NCI-H2171 treated with DMSO at 0.1 percent for 48 hours (cell line): ENCODE measurements at places on chromosomes 3 and 15.

- DNase-seq = no peak
These were observed 215.2 kb downstream of the PCCB start for GRCh38 chr3:136465296-136465695.

DNA sequence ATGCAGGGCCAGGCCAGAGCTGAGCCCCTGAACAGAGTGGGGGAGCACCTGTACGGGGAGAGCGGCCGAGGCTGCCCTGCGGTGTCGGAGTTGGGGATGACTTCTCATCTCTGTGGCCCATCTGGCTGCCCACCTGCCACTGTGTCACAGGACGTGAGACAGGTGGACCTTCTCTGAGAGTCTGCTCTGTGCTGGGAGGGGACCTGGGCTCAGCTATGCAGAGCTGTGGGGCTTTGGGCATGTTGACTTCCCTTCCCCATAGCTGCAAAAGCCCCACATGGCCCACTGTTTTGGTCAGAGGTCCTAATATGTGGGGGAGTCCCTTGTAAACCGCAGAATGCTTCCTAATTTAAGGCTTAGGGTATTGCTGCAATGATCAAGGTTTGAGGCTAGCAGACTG is 68.0 kb upstream of the TRPM1 start:
- no peak for DNase-seq

DNA sequence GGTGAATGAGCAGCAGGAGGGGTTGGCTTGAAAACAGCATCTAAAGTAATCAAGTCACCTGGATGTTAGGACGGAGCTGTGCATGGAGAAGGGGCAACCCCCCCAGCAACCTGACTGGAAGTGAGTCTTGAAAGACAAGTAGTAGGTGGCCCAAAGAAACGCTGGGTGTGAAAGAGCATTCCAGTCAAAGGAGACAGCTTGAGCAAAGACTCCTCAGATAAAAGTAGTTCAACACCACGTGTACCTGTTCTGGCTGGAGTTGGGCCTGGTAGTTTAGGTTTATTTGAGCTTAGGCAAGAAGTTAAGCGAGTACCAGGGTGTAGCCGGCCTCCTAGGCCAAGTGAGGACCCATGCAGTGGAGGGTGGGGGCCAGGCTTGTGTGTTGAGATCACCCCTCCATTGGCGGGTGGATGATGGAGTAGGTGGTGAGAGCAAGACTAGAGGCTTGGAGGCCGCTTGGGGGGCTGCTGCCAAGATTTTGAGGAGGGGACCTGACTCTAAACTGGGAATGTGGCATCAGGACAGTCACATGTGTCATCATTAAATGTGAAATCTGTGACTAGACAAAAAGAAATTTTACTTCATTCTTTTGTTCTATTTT is 61.3 kb downstream of the ABHD2 start:
- DNase-seq = no peak

DNA sequence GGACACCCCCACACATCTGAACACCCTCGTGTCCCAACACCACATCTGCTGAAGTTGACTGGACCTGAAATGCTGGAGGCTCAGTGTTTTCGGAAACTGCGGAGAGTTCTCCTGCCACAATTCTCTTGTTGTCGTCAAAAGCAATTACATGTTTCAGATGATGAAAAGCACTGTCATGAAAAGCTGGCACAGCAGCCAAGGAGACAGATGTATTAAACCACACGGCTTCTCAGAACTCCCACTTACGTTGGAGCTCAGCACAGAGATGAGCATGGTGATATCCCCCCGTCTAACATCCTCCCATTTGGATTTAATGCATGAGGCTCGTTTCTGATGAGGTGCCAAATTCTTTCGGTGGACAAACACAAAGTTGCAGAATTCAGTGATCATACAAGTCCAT is 180.1 kb downstream of the RORA start:
- DNase-seq = no peak

DNA sequence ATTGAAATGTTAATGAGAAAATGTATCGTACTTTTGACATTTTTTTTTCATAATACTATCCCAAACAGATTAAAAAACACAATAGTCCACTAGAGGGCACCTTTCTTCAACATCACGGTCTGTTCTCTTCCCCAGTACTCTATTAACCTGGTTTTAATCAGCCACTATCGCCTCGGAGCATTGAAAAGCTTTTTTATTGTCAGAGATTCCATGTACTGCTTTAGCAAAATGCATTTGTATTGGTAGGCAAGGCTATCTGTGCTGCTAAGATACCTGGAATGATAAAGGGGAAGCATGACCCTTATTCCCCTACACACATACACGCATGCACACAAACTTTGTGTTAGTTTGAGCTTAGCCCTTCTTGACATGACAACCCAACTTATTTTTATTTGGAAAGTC is 160.1 kb upstream of the IL12A start:
- peak; percentile 94 for DNase-seq
